Nephron progenitor cell (in vitro differentiated cells): ENCODE measurements at places on chromosomes 4 and X.
A peak's percentile ranks its signal among the peaks of the same experiment; 100 is the strongest.

DNA sequence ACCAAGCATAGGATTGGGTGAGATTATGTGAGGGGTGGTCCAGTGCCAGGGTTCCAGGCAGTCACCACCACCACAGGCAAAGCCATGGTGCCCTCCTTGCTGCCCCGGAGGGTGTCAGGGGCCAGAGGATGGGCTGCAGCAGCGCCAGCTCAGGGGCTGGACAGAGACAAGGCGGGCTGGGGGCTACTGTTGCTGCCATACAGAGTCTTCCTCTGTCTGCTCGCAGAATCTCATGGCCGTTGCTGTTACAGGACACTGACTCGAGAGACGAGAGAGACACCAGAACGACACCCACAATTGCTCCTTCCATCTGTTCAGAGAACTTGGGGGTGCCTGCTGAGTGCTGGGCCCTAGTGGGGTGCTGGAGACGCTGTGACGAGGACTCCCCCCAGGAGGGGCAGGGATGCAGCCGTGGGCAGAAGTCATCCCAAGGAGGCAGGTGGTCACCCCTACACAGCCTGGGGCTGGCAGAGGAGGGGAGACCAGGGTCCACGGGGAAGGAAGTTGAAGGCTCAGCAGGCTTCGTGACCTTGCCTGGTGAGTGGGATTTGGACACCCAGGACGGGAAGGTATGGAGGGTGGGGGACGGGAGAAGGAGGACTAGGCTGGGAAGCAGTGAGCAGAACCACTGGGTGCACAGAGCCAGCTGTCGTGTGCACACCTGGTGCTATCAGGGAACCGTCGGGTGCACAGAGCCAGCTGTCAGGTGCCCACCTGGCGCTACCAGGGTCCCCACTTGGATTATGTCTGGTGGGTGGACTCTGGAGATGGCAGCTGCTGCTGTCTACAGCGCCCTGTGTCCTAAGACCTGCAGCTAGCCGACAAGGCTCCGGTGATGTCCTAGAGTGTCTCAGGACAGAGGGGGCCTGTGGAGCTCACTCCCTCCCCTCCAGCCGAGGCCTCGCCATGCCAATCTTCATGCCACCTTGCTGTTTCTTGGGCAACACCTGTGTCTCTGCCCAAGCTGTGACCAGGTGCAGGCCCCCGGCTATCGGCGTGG lies 43.9 kb upstream of the HMX1 start:
- DNase-seq, result no peak

- DNase-seq, result no peak
These were observed 251.0 kb downstream of the ANK2 start for GRCh38 chr4:113300471-113300928.

GRCh38 chr4:110501826-110502225 lies 25.9 kb downstream of the ENPEP start:
- DNase-seq, result no peak

DNA sequence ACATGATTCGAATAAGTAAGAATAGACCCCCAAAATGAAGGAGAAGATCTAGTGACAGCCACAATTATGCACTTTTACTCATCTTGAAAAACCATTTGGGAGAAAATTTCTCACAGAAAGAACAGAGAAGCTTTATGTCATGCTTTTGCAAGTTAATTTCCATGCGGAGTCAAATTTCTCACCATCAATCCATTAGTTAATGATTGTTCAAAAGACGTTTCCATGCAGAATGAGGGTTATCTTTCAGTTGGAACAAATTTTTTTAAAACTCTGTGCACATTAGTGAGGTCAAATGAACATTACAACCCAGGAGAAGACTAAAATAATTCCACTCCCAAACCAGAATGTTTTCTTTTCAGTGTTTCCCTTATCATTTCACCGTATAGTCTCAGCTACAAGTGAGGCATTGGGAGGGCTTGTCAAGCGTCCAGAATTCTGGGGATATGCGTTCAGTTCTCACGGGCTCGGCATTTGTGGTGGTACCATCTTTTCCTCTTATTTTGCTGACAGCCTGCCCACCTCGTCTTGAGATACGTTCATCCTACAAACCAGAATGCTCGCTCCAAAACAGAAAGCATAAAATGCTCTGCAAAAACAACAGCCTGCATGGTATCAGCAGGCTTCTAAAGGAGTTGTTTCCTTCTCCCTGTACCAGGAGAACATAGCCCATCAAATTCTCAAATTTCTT lies 130.8 kb upstream of the TBL1X start:
- no peak for DNase-seq

GRCh38 chr4:59553063-59553720 lies 1646.9 kb upstream of the ADGRL3 start:
- no peak for DNase-seq

- no peak for DNase-seq
These were observed 47.5 kb downstream of the NKX6-1 start for GRCh38 chr4:84451546-84451945.

GRCh38 chrX:101764538-101764937 lies 104.9 kb upstream of the ARMCX2 start:
- DNase-seq, result no peak

GRCh38 chr4:79445371-79445781 lies 37.3 kb upstream of the GK2 start:
- DNase-seq, result peak; percentile 10

GRCh38 chrX:103839404-103839803 lies 7.3 kb upstream of the RAB9B start:
- no peak for DNase-seq

DNA sequence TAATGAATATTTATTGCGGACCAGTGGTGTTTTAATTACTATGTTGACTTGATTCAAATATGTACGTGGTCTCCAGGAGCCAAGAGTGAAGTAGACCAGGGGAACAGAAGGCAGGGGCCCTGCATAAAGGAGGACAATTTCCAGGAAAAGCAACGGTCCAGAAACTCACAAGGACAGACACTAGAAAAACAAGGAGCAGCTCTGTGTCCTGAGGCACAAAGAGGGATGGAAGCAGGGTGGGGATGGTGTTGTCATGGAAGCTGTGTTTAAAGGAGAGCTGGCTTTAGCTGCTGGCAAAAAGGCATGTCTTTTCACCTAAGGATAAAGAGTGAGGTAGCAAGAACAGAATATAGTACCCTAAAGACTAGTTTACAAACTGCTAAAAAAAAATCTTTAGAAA lies 254.1 kb upstream of the TENM3 start:
- no peak for DNase-seq

GRCh38 chr4:150068300-150068960 lies 9.8 kb upstream of the DCLK2 start:
- no peak for DNase-seq

GRCh38 chr4:147776716-147777115 lies 44.8 kb downstream of the ARHGAP10 start:
- DNase-seq, result no peak

GRCh38 chr4:7941111-7941964 lies 1.7 kb upstream of the AFAP1 start:
- no peak for DNase-seq

DNA sequence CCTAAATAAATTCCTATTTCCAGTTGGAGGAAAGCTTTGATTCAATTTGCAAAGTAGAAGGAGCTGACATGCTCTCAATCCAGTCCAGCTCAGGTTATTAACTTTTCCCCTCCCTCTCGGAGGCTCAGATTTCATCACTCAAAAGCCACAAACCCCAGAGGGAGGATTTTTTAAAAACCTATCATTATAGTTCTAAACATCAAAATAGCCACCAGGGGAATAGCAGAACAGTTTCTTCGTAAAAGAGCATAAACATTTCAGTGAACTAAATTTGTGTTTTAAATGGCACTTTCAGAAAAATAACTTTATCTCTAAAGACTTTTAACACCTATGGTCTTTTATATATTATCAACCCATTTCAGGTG lies 8.8 kb downstream of the GPRIN3 start:
- no peak for DNase-seq

GRCh38 chrX:17584248-17584681 lies 153.0 kb upstream of the SCML1 start:
- DNase-seq, result no peak
